Panc1 (cell line): ENCODE measurements at places on chromosomes 11 and 22.

- DNase-seq, result no peak
Observed at GRCh38 chr11:68150037-68150436, 28.8 kb upstream of the CHKA start.

DNA sequence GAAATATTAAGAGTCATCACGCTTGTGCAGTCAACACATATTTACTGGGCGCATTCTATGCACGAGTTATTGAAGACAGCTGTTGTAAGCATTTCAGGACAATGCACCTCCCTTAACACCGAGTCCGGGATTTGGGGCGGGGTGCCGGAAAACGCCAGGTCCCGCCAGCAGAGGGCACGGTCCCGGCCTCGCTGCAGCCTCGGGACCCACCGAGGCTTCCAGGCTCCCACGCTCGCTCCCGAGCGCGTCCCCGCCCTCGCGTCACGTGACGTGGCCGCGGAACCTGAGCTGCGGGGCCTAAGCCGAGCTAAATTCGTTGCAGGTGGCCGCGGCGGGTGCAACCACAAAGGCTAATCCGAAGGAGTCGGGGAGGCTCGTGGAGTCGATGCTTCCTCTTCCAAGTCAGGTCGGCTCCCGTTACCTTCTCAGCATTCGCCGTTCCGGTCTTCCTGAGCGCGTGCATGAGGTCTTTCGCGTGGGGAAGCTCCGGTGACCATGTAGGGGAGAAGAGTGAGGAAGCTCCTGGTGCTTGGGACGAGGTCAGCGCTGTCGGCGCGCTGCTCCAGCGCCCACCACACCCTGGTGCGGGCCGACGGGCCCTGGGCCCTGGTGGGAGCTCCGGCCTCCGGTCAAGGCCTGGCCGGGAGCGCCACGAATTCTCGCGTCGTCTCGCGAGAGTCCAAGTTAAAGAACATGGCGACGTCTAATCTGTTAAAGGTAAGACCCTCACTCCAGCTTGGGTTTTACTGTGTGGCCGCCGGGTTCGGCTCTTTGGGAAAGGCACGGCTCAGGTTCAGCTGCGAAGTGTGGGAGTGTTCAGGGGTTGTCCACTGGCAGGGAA is at the start of gene CUL5:
Gene CUL5 (plus strand): TSS at position 243 of the 841 bp plus-strand sequence. CDS start 451 bp downstream, at position 694.
- peak; percentile 76 for DNase-seq

- DNase-seq, result no peak
Observed at GRCh38 chr11:38461751-38462150, 1863.7 kb upstream of the RAG2 start.

- no peak for DNase-seq
Observed at GRCh38 chr11:293852-294661, 5.1 kb downstream of the PGGHG start.

- no peak for DNase-seq
Observed at GRCh38 chr11:3367221-3367620, 11.7 kb downstream of the ZNF195 start.

DNA sequence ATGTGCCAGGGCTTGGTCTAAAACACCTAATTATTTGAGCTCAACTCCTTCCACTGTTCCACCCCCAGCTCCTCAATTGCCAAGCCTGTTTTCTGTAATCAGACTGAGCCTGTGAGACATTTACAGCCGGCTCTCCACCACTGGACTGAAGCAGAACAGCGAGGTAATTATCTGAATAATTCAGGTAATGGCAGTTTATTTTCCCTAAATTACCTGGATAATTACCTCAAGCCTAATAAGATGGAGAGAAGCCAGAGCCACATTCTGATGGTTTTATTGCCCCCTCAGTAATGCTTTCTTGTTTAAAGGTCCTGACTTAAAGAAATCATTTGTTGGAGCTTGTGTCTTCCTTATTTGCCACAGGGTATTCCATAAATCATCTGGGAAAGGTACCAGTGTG is 64.2 kb downstream of the FZD4 start:
- DNase-seq, result no peak

- DNase-seq, result no peak
Observed at GRCh38 chr11:13294771-13295579, 17.4 kb downstream of the BMAL1 start.

- no peak for DNase-seq
Observed at GRCh38 chr11:104106136-104106754, 57.7 kb downstream of the PDGFD start.

DNA sequence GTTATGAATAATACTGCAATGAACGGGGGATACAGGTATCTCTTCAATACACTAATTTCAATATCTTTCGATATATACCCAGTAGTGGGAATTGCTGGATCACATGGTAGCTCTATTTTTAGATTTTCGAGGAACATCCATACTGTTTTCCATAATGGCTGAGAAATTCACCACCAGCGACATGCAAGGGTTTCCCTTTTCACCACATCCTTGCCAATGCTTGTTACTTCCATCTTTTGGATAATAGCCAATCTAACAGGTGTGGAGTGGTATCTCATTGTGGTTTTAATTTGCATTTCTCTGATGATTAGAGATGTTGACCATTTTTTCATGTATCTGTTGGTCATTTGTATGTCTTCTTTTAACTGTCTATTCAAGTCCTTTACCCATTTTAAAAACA is 5.9 kb downstream of the IL10RA start:
- no peak for DNase-seq

DNA sequence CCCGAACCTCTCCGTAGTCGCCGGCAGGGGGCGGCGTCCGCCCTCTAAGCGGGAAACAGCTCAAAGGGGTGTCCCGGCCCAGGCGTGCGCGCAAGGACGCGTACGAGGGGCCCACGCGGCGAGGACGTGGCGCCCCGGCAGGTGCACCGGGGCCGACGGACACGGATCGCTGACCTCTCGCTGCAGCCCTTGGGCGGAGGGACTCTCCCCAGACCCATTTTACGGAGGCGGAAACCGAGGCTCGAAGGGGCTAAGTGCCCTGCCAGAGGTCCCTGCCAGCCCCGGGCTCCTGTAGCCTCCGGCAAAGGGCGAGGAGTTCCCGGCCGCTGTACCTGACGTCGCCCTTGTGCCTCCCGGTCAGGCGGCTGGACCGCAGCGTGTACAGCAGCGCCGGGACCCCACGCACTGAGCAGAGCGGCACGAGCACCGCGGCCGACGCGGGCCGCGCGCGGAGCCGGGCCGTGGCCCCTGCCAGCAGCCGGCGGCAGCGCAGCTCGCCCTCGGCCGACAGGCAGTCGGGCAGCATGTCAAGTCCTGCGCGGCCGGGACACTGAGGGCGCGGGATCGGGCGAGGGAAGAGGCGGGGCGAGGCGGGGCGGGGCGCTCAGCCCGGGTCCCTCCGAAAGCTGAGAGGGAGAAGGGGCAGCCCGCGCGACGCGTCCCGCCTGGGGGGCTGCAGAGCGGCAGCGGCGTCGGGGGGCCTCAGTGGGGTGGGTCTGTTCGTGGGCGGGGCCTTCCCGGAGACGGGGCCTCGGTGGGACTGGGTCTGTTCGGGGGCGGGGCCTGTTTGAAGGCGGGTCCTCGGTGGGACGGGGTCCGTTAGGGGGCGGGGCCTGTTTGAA is at the start of gene NUDT8:
Gene NUDT8 (minus strand): TSS at position 552 of the 842 bp plus-strand sequence. CDS start 26 bp downstream, at position 526.
- DNase-seq, result no peak

DNA sequence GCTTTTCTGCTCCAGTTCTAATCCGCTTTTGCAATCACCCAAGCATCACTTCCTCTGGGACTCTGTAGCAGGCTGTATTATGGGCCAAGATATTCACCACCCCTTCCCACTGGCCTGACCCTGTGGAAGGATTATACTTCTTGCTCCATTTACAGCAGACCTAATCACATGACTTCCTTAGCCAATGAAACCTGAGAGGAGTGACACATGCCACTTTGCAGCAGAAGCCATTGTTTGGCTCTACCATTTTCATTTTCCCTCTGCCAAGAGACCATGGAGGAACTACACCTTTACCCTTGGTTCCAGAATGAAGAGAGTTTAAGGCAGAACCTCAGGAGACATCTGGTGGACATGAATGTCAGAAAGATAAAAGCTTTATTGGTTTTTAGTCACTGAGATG is 134.9 kb upstream of the HSD17B12 start:
- DNase-seq, result no peak

GRCh38 chr11:112513417-112513816 is 252.8 kb upstream of the PLET1 start:
- no peak for DNase-seq

DNA sequence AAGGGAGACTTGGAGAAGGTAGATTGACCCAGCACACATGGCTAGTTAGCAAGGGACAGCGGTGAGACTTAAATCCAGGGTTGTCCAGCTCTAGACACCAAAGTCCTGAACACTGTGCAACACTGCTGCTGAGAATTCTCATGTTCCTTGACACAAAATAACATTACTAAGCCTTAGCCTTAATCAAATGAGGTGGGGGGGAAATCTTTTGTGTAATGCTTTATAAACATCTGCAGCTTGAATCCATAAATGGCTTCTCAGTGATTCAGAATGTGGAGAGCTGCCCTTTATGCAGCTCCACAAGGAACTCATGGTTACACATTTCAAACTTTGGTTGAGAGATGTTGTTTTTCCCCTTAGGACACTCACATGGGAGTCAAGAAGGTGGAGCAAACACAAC is 80.0 kb downstream of the CD44 start:
- DNase-seq, result no peak

DNA sequence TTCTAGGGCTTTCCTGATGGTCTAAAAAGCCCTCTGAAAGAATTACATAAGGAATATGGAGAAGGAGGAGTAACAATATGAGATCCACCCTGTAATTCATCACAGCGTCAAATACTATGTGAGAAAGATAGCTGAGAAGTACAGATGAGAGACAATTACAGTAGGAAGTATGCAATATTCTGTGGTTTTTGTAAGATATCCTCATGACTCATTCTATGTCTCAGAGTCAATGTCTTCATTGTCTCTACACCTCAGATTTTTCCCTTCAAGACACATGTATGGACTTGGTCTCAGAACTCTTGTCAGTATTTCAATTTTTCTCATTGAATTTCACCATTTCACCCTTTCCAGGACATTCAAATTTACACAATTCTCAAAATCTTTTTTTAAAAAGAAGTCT is 343.3 kb upstream of the CTSC start:
- DNase-seq, result no peak

- no peak for DNase-seq
Observed at GRCh38 chr11:128069665-128070064, 517.7 kb downstream of the ETS1 start.

DNA sequence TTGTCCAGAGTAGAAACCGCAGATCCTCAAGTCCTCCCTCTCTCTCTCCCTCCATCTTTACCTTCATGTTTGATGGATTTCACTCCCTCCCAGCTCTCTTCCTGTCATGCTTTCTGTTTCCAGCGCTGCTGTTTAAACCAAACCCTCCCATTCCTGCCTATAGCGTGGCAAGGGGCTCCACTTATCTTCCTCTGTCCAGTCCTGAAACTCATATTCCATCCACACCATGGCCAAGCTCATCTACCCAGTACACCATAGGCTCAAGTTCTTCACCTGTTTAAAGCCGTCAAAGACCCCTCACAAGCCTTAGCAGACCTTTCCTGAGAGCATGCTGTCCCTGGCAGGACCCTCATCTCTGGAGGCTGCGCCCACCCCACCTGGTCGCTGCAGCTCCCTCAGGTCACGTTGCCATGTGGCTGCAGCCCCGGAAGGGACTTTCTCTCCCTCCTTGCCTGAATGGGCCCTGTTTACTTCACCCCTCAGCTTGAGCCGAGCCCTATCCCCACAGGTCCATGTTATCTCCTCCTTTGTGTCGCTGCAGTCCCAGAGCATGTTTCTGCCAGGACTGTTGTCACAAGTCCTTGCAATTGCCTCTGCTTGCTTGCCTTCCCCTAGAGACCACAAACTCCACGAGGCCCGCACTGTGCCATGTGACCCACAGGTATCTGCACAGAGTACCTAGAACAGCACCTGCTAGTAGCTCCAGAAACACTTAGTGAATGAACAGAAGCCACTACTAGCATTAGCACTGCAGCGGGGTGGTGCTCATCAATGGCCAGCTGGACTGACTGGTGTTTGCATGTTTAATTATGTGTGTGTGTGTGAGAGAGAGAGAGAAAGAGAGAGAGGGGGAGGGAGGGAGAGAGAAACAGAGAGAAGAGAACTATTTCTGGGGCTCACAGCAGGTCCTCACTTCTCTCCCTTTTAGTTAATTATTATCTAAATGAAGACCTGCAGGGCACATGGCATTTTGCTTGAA is 149.4 kb upstream of the SNX19 start:
- DNase-seq, result no peak
